Bone marrow (tissue), 2 donors: ENCODE measurements at places on chromosomes 5 and 9.

DNA sequence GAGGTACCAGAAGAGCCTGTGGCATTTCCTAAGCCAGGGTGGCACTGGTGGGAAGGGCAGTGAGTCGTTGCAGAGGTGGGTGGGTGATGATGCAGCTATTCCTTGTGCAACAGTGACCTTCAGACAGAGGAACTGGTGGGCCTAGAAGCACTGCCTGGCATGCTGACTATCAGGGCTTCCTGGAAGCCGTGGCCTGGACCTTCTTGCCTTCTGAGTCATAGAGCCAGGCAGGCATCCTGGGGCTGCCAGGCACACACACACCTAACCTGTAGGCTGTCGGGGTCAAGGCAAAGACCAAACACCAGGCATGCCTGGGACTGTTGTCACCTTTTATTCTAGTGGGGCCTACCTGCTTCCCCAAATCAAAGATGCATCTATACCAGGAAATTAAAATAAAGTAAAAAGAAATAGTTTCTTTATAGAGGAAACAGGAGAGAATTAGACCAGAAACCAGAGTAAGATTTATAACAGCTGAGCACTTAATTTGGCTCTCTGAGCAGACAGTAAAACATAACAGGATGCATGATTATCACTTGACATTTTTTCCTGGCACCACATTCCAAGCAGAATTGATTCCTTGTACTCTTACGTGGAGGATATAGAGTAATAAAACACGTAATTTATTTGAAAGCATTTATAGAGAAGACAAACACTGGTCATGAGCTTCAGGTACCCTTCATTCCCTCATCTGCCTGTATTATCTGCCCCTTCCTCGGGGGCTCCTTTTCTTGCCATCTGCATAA is 25.1 kb downstream of the NANS start:
- DNase-seq = peak; percentile 11

- DNase-seq = no peak
Measured at GRCh38 chr9:91162784-91163443, 198.8 kb downstream of the AUH start.

- no peak for DNase-seq
Measured at GRCh38 chr5:59517926-59518585, 375.5 kb downstream of the PDE4D start.

- no peak for DNase-seq
Measured at GRCh38 chr5:80408484-80409366, 861 bp downstream of the ZFYVE16 start.

- no peak for DNase-seq
Measured at GRCh38 chr5:154421868-154422267, 23.9 kb upstream of the SAP30L start.

GRCh38 chr9:110126986-110127864 is 80.7 kb downstream of the C9orf152 start:
- no peak for DNase-seq

DNA sequence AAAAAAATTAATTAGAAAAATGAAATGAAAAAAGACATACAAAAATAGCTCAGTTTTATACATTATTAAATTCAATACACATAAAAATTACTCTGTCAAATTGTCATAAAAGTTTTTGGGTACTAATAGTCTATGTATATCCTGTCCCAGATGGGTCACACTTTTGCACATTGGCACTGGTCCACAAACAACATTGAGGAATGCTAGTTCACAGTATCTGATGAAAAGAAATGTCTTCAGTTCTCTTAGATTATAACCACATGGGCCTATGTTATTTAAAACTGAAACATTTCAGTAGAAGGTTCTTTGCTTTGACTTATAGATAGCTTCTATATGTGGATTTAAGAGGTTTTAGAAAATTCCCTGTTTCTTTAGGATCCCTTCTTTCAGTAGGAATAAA is 39.8 kb downstream of the LNPEP start:
- DNase-seq = no peak

DNA sequence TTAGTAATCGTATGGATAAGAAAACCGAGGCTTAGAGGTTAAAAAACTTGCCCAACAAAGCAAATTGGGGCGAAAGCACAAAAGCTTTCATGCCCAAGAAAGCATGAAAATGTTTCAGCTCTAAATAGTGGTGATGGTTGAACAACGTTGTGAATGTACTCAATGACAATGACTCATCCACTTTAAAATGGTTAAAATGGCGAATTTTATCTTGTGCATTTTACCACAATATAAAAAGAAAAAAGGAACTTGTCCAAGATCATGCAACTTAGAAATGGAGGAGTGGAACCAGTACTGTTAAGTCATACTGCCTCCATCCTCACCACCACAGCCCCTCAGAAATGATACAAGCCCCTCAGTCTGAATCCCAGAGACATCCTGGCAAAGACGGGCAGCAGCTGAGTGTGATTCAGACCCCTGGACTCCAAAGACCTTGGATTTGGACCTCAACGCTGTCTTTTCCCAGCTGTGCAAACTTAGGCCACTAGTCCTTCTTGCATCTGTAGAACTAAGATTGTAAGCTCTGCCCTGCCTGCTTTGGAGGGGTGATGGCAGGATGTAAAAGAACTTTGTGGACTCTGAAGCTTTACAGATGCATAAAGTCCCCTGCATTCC is 158.4 kb downstream of the GABBR2 start:
- no peak for DNase-seq

DNA sequence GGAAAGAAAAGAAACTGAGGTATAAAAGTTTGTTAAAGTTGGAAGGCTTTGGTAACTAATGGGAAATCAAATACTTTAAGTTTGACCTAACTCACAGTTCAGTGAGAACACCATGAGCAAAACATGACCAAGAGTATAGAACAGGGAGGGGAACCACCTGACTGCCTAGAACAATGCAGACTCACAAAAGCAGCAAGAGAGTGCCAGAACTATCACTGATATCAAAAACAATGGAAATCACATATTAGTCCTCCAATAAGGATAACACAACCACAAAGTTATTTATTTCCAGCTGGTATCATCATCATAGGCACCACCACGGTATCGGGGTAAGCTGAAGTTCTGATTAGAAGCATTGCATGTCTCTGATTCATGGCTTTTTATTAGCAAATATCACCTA is 77.5 kb downstream of the TRPM6 start:
- no peak for DNase-seq

- DNase-seq = no peak
Measured at GRCh38 chr5:9502050-9502834, 43.6 kb downstream of the SEMA5A start.

GRCh38 chr5:56545016-56545415 is 270.3 kb upstream of the MAP3K1 start:
- no peak for DNase-seq

- no peak for DNase-seq
Measured at GRCh38 chr5:19902316-19902934, 85.6 kb downstream of the CDH18 start.

GRCh38 chr5:101431201-101431600 is 528.1 kb upstream of the ST8SIA4 start:
- DNase-seq = no peak
